ENCODE measurements at places on chromosomes 12 and 14.
A peak's percentile ranks its signal among the peaks of the same experiment; 100 is the strongest.

GRCh38 chr14:26104717-26105116 lies 493.1 kb downstream of the NOVA1 start:
- no peak for DNase-seq

- DNase-seq = no peak
These were observed 127.6 kb downstream of the SLC8A3 start for GRCh38 chr14:70061108-70061507.

- no peak for DNase-seq
These were observed 135.7 kb downstream of the CNTN1 start for GRCh38 chr12:40827683-40828592.

DNA sequence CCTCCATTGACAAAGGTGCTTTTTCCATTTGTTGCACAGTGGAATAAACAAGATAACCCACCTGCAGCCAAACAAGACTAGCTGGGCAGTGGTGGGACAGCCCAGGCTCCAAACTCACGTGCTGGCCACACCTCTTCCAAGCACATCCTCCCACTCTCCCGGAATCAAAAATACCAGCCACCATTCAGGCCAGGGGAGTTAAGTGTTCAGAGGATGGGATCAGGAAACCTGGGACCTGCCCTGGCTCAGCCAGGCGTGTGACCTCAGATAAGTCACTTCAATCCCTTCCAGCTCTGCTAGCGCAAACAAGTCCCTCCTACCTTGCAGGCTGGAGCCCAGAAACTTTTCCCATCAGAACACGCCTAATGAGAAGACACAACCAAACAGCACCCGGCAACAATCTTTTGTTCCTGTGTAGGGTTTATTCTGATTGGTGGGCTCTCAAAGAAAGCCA lies 43.3 kb downstream of the ACTN1 start:
- no peak for DNase-seq

DNA sequence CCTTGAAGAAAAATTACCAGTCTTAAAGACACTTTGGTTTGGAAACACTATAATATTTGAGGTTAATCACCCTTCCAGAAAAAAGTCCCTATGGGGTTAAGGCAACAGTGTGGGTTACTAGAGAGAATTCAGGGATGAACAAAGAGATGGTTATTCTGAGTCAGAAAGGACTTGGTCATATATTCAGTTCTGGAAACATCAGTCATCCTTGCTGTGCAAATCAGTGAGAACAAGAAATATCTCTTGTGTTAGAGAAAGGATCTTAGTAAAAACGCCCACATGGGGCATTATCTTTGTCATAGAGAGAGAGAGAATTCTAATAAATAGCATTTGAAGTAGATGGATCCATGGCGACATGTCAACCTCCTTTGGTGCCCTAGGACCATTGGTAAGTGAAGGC lies 59.4 kb upstream of the E2F7 start:
- no peak for DNase-seq

DNA sequence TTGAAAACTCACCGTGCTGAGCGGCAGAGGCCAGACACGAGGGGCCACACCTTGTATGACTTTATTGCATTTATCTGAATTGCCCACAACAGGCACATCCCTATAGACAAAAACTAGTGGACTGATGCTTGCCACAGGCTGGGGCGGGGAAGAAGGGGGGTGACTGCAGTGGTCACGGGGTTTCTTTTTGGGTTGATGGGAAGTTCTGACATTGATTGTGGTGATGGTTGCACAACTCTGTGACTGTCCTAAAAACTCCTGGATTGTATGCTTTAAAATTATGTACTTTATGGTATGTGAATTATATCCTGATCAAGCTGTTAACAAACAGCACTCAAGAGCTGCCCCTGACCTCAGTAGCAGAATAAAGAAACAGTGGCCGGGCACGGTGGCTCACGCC lies 25.7 kb downstream of the DHX37 start:
- no peak for DNase-seq

DNA sequence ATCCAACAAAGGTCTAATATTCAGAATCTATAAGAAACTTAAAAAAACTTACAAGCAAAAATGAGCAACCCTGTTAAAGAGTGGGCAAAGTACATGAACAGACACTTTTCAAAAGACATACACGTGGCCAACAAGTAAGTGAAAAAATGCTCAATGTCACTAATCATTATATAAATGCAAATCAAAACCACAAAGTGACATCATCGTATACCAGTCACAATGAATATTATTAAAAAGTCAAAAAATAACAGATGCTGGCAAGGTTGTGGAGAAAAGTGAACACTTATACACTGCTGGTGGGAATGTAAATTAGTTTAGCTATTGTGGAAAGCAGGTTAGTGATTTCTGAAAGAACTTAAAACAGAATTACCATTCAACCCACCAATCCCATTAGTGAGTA lies 199.1 kb downstream of the SNAPC1 start:
- no peak for DNase-seq

- DNase-seq = peak; percentile 20
These were observed 1.2 kb downstream of the NTN4 start for GRCh38 chr12:95789126-95790032.
